ENCODE measurements at places on chromosomes 6 and 20.

- DNase-seq, result no peak
These were observed 32.0 kb upstream of the SPTLC3 start for GRCh38 chr20:12976720-12977309.

GRCh38 chr6:44247338-44248302, 719 bp downstream of the HSP90AB1 start:
- peak; percentile 62 for DNase-seq

DNA sequence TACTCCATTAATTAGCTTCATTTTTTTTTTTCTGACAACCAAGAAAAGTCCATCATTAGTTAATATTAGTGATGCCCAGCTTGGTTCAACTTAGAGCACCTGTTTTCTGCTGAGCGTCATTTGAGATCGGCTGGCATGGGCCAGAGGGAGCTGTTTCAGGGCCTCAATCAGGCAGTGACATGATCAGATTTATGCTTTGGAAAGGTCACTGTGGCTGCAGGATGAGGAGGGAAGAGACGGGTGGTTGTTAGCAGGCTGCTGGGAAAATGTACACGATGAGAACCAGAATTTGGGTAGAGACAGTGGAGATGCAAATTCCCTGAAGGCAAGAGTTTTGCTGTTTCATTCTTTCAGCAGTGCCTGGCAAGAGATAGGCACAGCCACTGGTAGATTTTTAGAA, 4.4 kb upstream of the STX16 start:
- no peak for DNase-seq

DNA sequence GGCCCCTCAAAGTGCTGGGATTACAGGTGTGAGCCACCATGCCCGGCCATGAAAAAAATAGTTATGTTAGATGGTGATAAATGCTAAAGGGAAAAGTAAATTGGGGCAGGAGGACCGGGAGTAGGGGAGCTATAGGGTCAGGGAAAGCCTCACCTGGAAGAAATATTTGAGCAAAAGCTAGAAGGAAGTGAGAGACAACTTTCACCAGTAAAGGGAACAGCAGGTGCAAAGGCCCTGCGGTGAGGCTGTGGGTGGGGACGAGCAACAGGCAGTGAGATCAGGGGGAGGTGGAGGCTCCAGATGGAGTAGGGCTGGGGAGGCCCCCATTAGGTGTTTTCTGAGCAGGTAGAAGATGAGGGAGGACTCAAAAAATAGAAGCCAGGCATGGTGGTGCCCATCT, 16.0 kb downstream of the BCAS4 start:
- DNase-seq, result no peak

DNA sequence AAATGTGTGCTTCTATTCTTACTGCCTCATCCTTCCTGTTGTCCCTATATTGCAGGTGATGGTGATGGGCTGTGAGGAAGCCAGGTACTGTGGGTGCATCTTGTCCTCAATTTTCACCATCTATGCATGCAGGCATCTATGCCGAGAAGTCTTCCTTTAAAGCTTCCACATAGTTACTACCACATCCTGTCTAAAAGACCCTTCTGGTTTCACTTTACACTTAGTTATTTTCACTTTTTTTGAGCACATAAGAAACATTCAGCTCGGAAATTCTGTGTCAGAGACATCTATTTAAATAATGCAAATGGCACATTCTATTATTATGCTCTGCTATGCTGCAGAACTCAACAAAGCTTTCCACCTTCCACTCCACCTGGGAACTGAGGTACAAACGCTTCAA, 28.2 kb upstream of the FABP7 start:
- no peak for DNase-seq

DNA sequence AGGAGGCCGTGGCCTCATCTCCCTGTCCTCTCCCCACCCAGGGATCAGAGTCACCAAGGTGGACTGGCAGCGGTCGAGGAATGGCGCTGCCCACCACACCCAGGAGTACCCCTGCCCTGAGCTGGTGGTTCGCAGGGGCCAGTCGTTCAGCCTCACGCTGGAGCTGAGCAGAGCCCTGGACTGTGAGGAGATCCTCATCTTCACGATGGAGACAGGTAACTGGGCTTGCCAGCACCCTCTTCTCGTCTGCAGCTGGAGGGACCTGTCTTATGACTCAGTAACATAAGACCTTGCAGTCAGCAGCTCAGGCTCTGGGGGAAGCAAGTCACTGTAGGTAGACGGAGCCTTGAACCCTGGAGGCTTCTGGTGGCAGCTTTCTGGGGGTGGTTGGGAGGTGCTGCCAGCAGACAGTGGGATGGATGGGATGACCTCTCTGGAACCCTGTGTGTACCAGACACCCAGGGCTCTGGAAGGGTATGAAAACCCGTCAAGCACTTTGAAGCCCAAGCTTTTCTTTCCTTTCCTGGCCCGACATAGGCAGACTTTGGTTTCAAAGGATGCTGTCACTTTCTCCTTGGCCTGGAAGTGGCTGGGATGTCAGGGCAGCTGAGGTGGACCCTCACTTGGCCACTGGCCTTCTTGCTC, 13.8 kb downstream of the TGM6 start:
- DNase-seq, result no peak

- DNase-seq, result no peak
These were observed 67.4 kb downstream of the STMND1 start for GRCh38 chr6:17169291-17169690.

DNA sequence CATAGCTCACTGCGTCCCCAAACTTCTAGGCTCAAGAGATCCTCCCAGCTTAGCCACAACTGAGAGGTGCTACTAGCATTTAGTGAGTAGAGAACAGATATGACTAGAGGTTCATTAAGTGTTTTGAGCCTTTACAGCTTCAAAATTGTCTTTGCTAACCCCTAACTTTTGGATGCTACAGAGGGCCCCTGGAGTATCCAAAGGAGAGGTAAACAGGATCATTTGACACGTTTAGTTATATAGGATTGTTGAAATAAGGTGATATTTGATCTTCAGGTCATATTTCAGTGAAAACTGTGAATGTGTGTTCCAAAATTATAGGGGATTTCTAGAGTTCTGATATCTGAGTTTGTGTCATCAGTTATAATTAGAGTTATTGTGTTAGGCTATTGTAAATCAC, 19.2 kb upstream of the HFE start:
- DNase-seq, result no peak

DNA sequence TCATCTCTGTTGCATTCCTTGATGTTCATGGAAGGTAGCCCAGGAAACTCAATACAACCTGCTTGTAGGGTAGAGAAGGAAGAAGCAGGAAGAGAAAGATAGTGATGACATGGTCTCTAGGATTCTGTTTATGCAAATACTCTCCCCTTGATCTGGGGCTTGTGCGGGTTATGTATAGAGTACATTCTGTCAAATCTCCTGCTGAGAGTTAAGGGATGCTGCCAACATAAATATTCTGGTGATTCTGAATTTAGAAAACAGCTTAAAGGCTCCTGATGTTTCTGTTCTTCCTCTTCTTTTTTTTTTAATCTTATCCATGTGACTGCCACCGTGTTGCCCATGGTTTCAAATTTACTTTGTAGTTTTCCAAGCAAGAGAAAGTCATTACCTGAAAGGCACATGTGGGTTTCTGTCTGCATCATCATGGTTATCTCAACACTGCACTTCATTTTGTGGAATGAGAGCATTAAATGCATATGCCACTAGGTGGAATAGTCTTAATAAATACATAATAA, 150.6 kb downstream of the RPS12 start:
- no peak for DNase-seq

- no peak for DNase-seq
These were observed 57.3 kb upstream of the CNKSR3 start for GRCh38 chr6:154567695-154568220.

DNA sequence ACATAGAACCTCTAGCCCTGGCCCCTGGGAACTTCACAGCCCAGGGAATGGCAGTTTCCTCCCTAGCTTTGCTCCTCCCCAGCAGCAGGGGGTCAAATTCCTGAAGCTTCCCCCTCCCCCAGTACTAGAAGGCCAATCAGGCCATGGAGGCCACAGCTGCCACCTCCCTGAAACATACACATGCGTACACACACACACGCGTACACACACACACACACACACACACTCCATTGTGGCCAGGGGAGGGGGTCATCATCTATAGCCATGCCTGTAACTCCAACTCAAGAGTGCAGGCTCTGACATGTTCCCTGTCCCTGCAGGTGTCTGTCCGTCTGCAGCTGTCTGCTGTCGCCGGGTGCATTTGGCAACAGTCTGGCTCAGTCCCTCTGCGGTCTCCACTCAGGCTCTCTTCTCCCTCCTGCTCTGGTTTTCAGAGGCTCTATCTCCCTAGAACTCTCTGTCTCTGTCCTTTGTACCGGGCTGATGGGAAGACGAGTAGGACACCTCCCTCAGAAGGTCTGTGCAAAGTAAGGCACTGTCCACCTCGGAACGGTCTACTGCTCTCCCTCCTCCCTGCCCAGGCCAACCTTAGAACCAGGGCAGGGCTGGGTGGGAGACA, 1.4 kb downstream of the LRFN2 start:
- DNase-seq, result no peak

- no peak for DNase-seq
These were observed 2.0 kb upstream of the GTSF1L start for GRCh38 chr20:43728686-43729255.

GRCh38 chr6:89562093-89562973, 76.2 kb downstream of the LYRM2 start:
- no peak for DNase-seq

DNA sequence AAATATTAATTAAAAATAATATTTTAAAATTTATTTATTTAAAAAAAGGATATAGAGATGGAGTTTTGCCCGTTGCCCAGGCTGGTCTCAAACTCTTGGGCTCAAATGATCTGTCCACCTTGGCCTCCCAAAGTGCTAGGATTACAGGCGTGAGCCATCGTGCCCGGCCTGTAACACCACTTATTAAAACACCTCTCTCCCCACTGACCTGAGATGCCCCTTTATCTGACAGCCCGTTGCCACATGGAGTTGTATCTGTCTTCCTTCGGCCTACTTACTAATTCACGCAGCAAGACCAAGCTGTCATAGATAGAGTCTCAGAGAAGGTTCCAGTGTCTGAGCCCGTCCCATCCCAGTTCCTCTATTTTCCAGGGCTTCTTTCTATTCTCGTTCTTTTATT, 30.7 kb downstream of the KIF25 start:
- DNase-seq, result no peak

DNA sequence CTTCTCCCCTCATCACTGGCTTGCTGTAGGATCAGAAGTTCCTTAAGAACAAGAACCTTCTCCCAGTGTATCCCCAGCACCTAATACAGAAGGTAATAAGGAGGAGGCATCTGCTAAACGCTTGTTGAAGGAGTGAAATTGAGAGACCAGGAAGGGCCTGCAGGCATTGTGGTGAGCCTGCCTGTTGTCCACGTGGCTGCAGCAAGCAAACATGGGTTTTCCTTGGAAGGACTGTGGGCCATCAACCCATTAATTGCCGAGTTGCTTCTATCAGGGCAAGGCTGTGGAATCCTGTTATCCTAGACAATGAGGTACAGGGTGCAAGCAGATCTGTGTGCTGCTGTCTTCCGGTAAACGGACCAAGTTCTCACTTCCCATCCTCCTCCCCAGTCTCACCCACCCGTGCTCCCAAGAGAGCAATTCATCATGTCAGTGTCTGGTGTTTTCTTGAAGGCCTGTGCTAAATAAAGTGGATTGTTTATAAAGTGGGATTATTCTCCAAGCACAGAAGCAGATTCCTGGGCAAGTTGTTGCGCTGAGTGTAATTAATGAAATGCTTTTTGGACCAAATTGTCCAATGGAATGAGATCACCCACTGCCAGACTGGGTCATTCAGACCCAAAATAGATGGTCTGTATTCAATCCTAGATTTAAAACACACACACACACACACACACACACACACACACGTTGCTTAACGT, 164.6 kb upstream of the CDYL start:
- no peak for DNase-seq

- DNase-seq, result no peak
These were observed 802 bp upstream of the NRN1 start for GRCh38 chr6:6007366-6008088.

DNA sequence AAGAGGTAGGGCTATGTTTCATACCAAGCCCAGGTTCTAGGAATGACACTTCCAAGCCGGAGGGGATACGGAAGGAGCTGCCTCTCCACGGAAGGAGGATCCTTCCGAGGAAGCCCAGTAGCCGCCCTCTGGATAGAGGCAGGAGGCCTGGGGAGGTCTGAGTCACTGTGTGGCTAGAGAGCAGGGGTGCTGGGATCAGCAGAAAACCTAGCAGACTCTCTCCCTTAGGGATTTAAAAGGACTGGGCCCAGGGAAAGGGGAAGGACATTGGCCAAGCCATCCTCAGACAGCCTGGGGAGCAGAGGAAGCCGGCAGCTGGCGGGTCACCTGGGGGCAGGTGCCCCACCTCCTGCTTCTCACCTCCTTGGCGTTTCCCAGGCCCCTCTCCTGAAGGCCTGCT, 36.6 kb upstream of the NFATC2 start:
- DNase-seq, result no peak

DNA sequence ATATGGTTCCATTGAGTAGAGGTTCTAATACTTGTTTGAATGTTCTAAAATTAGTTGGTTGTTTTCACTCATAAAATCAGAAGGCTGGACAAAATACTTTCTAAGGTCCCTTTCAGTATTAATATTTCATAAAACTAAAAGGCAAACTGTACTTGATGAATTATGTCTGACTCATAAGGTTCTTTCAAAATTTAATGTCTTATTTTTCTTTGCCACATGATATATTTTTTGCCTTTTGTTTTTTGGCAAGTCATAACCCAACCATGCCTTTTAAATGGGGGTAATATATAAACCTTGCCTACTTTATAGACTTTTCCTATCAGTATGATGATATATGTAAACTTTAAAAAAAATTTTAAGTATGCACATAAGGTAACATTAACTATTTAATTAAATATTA, 244.7 kb downstream of the PTPRK start:
- DNase-seq, result no peak

GRCh38 chr6:165098165-165098564, 211.2 kb downstream of the C6orf118 start:
- no peak for DNase-seq

GRCh38 chr6:45474376-45474775, 96.6 kb upstream of the SUPT3H start:
- no peak for DNase-seq

- DNase-seq, result peak; percentile 29
These were observed 90.0 kb downstream of the ATP9A start for GRCh38 chr20:51678026-51678697.

DNA sequence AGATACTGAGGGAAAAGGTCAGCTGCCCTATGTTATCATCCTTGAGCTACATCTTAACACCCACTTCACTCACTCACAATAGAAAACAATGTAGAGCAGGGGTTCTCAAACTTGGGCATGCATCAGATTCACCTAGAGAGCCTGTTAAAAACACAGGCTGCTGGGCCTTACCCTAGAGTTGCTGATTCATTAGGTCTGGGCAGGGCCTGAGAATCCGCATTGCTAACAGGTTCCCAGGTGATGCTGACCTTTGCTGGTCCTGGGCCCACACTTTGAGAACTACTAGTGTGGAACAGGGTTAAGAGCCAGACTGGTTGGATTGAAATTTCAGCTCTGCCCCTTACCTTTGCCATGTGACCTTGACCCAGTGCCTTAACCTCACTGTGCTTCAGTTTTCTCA, 25.1 kb downstream of the RSPO4 start:
- no peak for DNase-seq
